ENCODE measurements at places on chromosomes 7 and 10.

DNA sequence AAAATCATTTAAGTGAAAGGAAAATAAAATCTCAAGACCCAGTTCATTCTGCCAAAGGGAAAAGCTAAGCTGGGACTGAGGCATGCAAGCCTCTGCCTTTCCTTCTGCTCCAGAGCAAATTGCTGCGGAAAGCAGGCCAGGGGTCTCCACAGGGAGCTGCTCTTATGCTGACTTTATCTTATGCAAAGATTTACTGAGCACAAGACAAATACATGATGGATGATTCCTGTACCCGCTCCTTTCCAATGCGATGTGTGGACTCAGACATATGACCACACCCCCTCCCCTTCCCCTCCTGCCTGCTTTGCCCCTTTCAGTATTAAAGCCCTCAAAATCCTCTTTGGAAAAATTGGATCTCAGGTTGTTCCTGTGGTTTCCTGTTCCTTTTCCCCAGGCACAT is 74.2 kb upstream of the INSIG1 start:
- DNase-seq, result no peak

- no peak for DNase-seq
These were observed 186.5 kb downstream of the ADK start for GRCh38 chr10:74337330-74338016.

DNA sequence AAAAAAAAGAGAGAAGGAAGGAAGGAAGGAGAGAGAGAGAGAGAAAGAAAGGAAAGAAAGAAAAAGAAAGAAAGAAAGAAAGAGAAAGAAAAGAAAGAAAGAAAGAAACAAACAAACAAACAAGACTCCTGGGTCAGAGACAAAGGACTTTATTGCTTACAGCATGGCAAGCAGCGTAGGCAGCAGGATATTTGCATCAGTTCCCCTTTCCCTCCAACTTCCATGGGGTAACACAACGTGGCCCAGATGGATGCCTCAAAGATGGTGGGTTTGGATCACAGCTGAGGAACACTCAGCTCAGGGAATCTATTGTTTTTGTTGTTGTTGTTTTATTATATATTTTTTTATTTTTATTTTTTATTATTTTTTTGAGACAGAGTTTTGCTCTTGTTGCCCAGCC is 128.5 kb upstream of the VKORC1L1 start:
- DNase-seq, result no peak

- DNase-seq, result no peak
These were observed 570.9 kb downstream of the LRMDA start for GRCh38 chr10:76002262-76002854.

- peak; percentile 77 for DNase-seq
These were observed 457.6 kb upstream of the KLF6 start for GRCh38 chr10:4242561-4243035.

GRCh38 chr7:7820939-7821338 is 102.5 kb upstream of the RPA3 start:
- DNase-seq, result no peak

DNA sequence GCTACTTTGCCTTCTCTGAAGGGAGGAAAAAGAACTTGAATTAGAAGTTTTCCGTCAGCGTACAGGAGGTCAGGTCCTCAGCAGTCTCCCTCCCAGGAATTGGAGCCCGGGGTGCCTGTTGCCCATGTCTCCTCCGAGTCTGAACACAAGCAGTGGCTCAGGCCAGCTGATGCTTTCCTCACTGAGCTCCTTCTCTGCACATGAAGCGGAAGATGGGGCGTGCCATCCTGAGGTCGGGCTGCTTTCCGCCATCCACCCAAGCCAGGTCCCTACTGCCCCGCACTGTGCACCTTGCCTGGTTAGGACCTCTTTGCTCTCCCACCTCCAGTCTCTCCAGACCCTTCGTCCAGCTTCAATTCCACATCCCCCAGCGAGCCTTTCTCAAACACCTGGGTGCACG is 237.5 kb downstream of the CELF2 start:
- no peak for DNase-seq

- DNase-seq, result no peak
These were observed 101.5 kb downstream of the FOXL3 start for GRCh38 chr7:391411-391951.

All from GM04503 (cell line).